ENCODE measurements at places on chromosomes 5 and 9.

DNA sequence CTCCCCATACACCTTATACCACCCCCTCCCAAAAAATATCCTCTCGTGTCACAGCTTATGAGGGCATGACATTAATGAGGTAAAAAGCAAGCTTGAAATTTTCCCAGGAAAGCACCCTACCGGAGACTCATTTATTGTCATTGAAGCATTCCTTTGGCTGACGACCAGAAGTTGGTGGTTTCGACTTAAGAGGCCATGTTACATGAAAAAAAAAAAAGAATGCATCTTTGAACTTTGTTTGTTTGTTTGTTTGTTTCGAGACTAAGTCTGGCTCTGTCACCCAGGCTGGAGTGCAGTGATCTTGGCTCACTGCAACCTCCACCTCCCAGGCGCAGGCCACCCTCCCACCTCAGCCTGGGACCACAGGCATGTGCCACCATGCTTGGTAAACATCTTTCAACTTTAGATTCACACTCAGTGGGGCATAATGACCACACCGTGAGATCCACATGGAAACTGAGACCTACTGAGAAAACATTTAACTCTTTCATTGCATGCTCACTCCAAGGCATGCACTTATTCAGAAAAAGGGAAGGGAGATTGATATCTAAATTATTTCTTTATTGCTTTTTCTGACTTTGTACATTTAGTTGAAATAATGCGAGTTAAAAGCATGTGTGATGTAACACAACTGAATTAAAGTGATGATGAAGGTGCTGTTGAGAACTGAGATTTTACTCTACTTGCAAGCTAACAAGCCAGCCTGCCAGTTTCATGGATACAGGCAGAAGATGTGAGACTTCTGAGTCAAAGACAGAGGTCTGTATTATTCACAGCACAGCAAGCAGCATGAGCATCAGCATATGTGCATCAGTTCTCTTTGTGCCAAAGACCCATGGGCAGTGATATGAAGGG lies 5.1 kb upstream of the RAB14 start:
- no peak for DNase-seq

GRCh38 chr5:158928404-158928803 lies 171.3 kb downstream of the EBF1 start:
- DNase-seq: no peak

DNA sequence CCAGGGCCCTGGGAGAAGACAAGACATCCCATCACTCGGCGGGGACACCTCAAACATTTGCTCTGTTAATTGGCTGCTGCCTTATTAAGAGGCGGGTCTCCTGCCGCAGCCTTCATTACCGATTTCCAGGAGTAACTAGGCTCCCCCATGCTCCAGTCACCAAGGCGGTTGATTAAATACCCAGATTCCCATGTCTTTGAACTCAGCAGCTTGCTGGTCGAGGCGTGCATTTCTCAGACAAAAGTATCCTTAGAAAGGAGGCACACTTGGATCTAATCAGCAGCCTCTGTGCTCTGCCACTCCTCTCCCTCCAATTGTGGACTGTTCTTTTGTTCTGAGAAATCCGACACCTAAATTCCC lies 228.8 kb downstream of the FSTL4 start:
- DNase-seq: no peak

- no peak for DNase-seq
These were observed 266.7 kb downstream of the CSNK1G3 start for GRCh38 chr5:123778641-123779040.

DNA sequence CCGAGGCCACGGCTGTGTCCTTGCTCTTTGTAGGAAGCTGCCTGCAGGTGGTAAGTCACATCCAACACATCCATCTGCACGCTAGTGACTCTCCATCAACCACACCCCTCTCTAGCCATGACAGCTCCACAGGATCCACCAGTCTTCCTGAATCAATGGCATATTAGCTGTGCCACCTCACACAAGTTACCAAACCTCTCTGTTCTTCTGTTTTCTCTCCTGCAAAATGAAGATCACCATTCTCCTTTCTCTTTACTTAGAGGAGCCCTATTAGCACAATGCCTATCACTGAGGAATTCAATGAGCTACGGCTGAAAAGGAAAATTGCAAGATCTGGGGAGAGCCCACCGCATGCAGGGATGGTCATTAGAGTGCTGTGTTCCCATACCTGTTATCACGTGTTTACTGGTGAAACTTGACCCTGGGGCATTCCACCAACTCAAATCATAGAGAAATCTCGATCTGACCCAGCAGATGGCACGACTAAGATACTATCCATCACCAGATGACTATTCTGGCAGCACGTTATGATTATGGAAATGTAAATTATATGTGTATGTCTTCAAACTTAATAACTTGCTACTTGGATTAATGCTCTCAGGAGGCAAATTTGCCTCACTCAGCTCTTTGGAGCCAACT lies 20.9 kb downstream of the WHRN start:
- no peak for DNase-seq

DNA sequence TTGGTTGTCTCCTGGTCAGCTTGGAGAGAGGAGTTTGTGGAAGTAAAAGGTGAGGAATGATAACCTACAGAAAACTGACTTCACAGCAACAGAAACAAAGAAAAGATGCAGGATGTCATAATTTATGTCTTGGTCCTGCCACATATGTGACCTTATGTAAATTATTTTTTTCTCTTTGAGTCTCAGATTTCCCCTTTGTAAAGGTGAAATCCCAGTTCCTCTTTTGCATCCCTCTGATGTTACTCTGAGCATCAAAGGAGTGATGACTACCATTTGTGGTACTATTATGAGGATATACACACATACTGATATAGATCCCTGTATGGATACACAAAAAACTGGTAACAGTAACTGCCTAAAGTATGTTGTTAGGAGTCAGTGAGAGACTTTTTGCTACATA lies 1.4 kb upstream of the THG1L start:
- no peak for DNase-seq

GRCh38 chr5:37198842-37199241 lies 50.3 kb downstream of the CPLANE1 start:
- no peak for DNase-seq

- no peak for DNase-seq
These were observed 25.8 kb upstream of the S1PR3 start for GRCh38 chr9:88965473-88965872.

Data from NCI-H1694 treated with DMSO at 0.1 percent for 48 hours (cell line).